ENCODE measurements at places on chromosomes 4 and X.

DNA sequence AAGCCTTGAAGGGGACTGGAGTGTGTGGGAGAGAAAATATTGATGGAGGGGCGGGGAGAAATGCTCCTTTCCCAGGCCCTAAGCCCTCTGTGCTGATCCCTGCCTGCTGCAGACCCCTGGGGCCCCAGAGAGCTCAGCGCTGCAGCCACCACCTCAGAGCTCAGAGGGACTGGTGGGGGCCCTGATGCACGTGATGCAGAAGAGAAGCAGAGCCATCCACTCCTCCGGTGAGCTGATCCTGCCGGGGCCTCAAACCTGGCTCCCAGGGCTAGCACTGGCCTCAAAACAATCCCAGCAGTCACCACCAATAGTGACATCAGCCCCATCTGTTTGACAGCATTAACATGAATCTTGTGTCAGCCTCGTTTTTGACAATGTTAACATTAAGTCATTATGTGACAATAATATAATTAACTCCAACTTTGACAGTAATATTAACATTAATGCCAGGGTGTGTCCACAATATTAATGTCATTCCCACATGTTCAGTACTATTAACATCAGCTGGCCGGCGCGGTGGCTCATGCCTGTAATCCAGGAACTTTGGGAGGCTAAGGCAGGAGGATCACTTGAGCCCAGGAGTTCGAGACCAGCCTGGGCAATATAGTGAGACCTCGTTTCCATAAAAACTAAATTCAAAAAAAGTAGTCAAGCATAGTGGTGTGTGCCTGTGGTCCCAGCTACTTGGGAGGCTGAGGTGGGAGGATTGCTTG, 5.8 kb downstream of the WAS start:
- DNase-seq = no peak

DNA sequence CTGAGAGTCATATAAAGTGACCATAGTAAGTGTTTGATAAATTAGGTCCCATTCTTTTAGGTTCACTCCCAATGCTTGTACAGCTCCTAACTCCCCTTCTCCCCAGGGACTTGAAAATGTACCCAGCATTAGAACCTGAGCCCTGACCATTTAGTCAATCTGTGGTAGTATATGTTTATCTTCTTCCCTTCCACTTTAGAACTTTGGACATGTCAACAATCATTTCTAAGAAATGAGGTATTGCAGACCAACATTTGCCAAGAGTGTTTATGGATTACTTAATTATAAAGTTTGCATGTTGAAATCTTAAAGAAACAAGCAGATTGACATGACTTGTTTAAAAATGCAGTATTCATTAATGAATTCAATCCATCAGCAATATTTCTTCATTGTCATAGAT, 26.0 kb downstream of the AFM start:
- no peak for DNase-seq

GRCh38 chr4:76673362-76673761, 224.6 kb downstream of the SOWAHB start:
- no peak for DNase-seq

- DNase-seq = no peak
Observed at GRCh38 chr4:188596021-188596420, 456.8 kb downstream of the TRIML1 start.

DNA sequence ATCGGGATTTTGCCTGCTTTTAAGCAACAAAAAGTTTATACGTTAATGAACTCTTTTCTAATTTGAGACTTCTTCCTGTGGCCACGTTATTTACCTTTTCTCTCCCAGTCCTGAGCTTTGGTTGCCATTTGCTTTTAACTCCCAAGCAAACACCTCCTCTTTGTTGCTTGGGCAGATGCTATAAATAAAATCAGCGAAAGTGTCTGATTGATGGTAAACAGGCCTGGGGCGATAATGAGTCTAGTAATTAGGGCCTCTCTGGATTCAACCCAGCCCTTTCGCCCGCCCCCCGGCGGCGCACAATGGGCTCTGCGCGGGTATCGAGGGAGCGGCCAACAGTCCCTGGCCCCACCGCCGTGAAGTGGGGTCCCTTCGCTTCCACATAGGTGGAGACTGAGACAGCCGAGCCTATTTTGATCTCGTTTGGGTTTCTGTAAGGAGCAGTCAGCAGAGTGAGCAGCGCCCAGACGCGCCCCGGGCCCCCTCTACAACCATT, 790 bp downstream of the CLGN start:
- DNase-seq = peak; percentile 22

DNA sequence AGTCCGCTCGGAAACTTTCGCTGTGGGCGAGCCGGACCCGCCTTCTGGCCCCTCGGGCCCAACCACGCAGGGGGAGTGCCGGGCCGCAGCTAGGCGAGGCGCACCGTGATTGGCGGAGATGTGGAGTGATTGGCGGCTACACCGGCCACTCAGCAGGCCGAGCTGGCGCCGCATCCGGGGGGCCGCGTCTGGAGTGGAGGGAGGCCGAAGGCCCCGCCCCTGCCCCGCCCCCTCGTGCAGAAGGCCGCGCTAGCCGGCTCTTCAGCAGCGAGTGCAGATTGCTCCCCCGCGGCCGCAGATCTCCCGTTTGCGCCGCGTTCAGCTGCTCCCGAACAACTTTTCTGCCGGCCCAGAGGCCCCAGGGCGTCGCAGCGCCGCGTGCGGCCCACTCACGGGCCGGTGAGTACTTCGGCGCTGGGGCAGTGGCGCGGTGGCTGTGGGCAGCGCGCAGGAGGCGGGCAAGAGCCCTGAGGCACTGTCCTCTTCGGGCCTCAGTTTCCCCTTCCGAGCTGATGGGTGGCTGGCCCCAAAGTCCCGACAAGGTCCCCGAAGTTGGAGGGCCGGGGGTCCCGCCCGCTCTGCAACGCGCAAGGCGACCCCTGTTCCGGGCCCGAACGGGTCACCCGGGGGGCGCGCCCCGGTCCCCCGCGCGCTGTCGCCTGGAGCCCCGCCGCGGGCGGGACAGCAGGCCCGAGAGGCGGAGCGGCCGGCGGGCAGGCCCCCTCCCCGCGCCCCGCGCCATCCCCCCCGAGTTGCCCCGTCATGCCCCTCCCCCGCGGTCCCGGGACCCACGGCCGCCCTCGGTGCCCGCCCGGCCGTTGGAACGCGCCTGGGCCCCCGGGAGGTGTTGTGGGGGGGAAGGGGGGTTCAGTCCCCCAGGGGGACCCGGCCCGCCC, at the start of gene WFS1:
Gene WFS1 (plus strand): TSS at position 235 of the 896 bp plus-strand sequence. CDS start 7,606 bp downstream, outside the sequence.
- DNase-seq = peak; percentile 70

DNA sequence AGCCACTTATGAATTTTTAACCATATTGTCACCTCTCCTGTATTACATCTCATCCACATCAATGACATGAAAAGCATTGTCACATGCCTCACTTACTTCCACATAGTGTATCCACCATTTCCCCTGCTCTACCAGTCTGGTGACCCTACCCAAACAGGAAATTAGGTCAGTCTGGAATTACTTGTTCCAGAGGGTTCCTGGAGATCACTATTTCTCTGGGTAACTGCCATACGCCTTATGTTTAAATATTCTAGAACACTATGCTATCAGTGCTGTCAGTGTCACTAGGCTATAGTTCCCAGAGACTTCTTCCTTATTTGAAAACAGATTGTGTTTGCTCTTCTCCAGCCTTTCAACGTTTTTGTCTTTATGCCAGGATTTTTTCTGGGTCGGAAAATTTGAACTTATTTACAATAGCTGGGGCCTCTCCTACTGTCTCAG, 15.0 kb downstream of the SRPX2 start:
- no peak for DNase-seq

GRCh38 chr4:149140841-149141240, 674.8 kb downstream of the IQCM start:
- DNase-seq = no peak

DNA sequence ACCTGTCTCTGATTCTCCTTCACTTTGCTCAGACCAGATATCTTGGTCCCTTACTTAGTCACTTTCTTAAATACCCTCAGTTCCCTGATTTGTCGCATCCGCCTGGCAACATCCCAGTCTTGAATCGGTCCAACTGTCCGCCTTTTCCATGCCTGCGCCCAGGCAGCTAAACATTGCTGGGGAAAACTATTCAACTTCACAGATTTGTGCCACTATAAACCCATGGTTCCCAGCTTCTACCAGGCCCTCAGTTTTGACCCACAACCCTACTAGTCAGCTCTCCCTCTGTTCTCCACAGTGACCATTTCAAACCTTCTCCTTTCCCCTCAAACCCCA, 451 bp upstream of the FGD1 start:
- no peak for DNase-seq

- no peak for DNase-seq
Observed at GRCh38 chrX:2548711-2549423, 48.1 kb upstream of the DHRSX start.

GRCh38 chrX:70960730-70961129, 29.8 kb upstream of the SLC7A3 start:
- DNase-seq = no peak

DNA sequence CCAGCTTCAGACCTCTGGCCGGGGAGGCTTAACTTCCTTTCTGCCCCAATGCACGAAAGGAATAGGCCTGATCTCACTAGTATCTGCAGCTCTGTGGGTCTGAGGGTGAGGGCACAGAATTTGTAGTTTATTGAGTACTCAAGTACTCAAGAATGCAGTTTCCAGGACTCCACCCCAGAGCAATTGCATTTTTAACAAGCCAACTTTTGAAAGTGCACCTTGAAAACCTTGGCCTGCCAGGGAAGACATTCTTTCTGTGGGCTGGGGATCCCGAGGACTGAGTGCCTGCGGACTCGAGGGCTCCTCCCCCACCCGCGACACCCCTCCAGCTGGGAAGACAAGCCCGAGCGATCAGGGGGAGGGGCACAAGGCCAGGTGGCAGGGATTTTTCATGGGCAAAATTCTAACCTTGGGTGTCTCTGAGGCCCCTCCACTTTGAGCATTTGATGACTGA, 22.4 kb downstream of the RS1 start:
- no peak for DNase-seq

DNA sequence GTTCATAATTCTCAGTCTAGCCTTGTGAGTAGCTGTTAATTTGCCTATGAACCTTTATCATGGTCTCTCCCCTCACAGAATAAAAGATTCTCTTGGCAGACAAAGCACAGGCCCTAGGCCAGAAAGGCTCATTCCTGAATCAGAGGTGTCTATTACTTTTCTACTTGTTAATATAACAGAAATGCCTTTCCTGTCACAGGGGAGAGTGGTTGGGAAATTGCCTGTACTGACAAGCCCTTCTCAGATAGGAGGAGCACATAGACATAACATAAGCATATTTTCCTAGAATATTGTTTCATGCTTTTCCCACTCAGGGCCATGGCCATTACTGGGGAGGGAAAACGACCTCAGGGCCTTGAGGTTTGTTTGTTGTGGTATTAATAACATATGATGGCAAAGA, 308.3 kb downstream of the BMPR1B start:
- DNase-seq = no peak

- DNase-seq = no peak
Observed at GRCh38 chrX:49842621-49843020, 13.5 kb downstream of the PAGE4 start.

DNA sequence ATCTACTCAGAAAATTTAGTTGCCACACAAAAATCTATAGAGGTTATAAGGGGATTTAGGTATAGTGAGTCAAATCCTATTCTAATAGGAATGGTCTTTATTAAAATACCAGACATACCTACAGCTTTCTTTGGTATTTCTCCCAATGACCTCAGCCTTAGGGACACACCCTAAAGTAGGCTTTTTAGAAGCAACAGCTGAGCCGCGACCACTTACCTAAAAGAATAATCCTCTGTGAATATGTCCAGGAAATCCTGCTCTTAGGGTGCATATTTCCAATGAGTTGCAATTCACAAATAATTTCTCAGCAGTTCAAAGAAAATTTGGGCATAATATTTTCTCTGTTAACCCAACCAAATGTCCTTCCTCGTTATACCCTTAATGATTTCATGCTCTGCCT, 2.7 kb downstream of the DCX start:
- DNase-seq = no peak

DNA sequence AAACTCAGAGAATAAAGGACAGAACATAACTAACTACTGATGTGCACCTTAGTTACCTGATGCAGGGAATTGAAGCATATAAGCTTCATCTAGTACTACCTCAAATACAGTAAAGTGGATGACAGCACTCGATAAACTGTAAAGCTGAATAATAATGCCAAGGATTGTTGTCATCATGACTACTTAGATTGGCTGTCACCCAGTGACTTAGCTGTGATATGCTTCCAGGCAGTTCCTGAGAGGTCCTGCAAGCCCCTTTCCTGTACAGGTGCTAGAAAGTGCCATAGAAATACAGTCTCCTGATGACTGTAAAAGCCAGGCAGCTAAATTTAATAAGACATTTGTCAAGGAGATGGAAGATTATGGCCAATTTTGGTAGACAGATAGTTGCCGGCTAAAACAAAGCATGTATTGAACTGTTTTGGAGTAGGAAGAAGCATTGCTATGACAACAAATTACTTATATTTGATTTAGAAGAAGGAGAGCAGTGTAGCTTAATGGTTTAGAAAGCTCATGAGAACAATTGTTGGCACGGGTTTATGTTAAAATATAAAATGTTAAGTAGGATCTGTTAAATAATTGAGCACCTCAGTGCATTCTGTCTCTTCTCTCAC, 29.7 kb downstream of the TMEM164 start:
- no peak for DNase-seq

GRCh38 chrX:10465254-10465653, 155.1 kb downstream of the MID1 start:
- no peak for DNase-seq

- DNase-seq = no peak
Observed at GRCh38 chrX:76957485-76957884, 489.7 kb upstream of the FGF16 start.

GRCh38 chr4:76087007-76087769, 12.7 kb downstream of the ART3 start:
- no peak for DNase-seq

- DNase-seq = no peak
Observed at GRCh38 chrX:102712216-102712966, at the start of gene GPRASP2. Gene GPRASP2 (plus strand): TSS chrX:102712448. CDS start chrX:102714870, 2,422 bp downstream.

- DNase-seq = no peak
Observed at GRCh38 chr4:16843831-16844508, 54.5 kb downstream of the LDB2 start.

- peak; percentile 58 for DNase-seq
Observed at GRCh38 chrX:39144956-39145355, 343.7 kb downstream of the MID1IP1 start.

DNA sequence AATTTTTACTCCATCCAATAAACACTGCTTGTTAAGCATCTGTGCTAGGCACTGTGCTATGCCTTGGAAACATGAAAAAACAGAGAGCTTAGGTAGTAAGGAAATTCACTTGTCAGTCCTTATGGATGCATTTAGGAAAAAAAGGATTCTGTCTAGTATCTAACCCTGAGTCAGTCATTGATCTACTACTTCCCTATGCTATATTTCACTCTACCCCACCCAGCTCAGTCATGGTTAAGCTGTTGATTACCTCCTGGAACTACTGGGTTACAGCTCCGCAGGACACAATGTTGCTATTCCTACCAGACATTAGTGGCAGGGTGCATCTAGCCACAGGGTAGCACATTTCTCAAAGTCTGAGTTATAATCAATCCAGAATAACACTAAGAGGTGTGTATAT, 2.9 kb upstream of the USP53 start:
- no peak for DNase-seq

- peak; percentile 42 for DNase-seq
Observed at GRCh38 chrX:53089224-53089842, 4.6 kb upstream of the KANTR start.
